Cardiac muscle cell (in vitro differentiated cells and primary cell): ENCODE measurements at places on chromosomes 16 and 17. TPM values are rescaled to one million over a fixed set of nuclear protein-coding genes. Genes with fewer than 3 reads are reported as not detected.
A peak's percentile ranks its signal among the peaks of the same experiment; 100 is the strongest.

CTRB1 gene
- total RNA-seq: not detected in 2 replicates

TOX3 gene
- total RNA-seq: 0.04 and 0.24 TPM in 2 replicates

TRAPPC1 gene
- 92.0 and 110 TPM in 2 replicates for total RNA-seq

FAM234A gene
- 128 and 136 TPM in 2 replicates for total RNA-seq

DNA sequence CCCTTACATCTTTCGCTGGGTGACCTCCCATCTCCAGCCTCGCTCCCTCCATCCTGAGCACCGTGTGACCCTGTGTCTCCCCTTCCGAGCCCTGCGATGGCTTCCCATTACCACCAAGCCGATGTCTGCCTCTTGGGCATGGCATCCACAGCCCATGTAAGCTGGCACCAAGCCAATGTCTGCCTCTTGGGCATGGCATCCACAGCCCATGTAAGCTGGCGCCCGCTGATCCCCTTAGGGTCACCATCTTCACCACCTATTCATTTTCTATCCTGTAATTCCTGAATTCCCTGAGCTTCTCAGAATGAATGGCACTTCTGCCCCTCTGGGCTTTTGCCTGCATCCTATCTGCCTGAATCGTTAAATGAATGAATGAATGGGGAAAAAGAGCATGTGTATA is 478.2 kb upstream of the CCL2 start:
- DNase-seq: no peak
- no peaks in the 10 kb centered on the region for H3K27me3 ChIP-seq
- no peak overlapping the region for H3K27ac ChIP-seq
- H3K4me1 ChIP-seq: no peaks in the 10 kb centered on the region
- no peaks in the 10 kb centered on the region for H3K36me3 ChIP-seq

DNA sequence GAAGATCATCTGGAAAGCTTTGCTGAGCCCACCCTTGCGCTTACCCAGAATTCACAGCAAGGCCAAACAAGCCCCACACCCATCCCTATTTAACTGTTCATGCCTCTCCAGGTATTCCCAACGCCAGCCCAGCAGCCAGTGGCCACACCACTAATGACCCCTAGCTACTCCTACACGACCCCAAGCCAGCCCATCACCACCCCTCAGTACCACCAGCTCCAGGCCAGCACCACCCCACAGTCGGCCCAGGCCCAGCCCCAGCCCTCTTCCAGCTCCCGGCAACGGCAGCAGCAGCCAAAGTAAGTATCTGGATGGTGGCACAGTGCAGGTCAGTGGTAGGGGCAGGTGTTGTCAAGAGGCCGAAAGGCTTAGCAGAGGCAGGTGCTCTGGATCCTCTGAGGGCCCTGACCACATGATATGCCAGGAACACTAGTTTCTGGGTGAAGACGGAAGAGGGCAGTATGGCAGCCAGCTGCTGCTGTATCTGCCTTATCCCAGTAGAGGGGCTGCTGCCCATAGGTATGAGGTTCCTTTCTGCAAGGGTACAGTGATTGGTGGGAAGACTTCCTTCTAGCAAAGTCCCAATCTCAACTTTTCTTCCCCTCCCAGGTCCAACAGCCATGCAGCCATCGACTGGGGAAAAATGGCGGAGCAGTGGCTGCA is 10.7 kb downstream of the PROCA1 start:
- no peak for DNase-seq
- peaks cover 57% of the 10 kb centered on the region for H3K36me3 ChIP-seq
- H3K4me3 ChIP-seq: no peak overlapping the region

DNA sequence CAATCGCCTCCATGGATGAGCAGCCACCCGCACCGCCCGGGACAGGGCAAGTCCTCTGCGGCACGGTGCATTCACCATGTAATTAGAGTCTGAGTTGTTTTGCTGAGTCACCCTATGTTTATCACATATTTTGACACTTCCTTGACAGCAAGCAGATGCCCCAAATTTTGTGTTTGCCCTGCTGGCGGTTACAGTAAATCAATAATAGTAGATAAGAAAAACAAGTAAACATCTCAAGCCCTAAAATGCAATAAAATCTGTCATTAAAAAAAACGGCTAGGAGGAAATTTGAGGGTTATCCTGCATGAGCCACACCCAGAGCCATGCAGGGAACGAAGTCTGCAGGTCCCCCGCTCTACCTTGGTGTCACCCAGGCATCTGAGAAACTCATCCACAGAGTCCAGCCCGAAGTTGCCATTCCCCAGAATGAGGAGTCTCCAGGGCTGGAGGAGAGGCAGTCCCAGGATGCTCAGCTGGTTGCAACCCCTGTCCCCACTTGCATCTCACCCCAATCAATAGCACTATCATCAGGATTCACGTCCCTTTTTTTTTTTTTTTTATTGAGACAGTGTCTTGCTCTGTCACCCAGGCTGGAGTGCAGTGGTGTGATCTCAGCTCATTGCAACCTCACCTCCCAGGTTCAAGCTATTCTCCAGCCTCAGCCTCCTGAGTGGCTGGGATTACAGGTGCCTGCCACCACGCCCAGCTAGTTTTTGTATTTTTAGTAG is 16.5 kb upstream of the ST6GALNAC1 start:
- no peak overlapping the region for H3K4me3 ChIP-seq
- no peaks in the 10 kb centered on the region for H3K36me3 ChIP-seq
- peaks cover 4% of the 10 kb centered on the region for H3K4me1 ChIP-seq

- peaks cover 23% of the 10 kb centered on the region for H3K4me1 ChIP-seq
- peak overlapping the region; percentile 99 for H3K27ac ChIP-seq
- DNase-seq: no peak
- H3K27me3 ChIP-seq: no peaks in the 10 kb centered on the region
- H3K4me3 ChIP-seq: peak overlapping the region; percentile 67
- no peaks in the 10 kb centered on the region for H3K36me3 ChIP-seq
These were observed 832 bp upstream of the SRRM2 start for GRCh38 chr16:2751577-2752034.

GRCh38 chr16:1884155-1884760 is 12.3 kb upstream of the MEIOB start:
- H3K4me3 ChIP-seq: no peak overlapping the region
- no peaks in the 10 kb centered on the region for H3K4me1 ChIP-seq
- no peak overlapping the region for H3K27ac ChIP-seq
- no peak for DNase-seq
- peaks cover 15% of the 10 kb centered on the region for H3K27me3 ChIP-seq
- no peaks in the 10 kb centered on the region for H3K36me3 ChIP-seq

GRCh38 chr16:25134166-25134700 is 22.7 kb downstream of the LCMT1 start:
- no peak overlapping the region for H3K27ac ChIP-seq
- no peak overlapping the region for H3K4me3 ChIP-seq
- H3K36me3 ChIP-seq: peaks cover 13% of the 10 kb centered on the region
- DNase-seq: no peak

GRCh38 chr17:42251115-42251514 is 25.1 kb downstream of the STAT5B start:
- H3K36me3 ChIP-seq: no peaks in the 10 kb centered on the region
- H3K27me3 ChIP-seq: no peaks in the 10 kb centered on the region
- no peak for DNase-seq
- peaks cover 9% of the 10 kb centered on the region for H3K4me1 ChIP-seq
- no peak overlapping the region for H3K27ac ChIP-seq

DNA sequence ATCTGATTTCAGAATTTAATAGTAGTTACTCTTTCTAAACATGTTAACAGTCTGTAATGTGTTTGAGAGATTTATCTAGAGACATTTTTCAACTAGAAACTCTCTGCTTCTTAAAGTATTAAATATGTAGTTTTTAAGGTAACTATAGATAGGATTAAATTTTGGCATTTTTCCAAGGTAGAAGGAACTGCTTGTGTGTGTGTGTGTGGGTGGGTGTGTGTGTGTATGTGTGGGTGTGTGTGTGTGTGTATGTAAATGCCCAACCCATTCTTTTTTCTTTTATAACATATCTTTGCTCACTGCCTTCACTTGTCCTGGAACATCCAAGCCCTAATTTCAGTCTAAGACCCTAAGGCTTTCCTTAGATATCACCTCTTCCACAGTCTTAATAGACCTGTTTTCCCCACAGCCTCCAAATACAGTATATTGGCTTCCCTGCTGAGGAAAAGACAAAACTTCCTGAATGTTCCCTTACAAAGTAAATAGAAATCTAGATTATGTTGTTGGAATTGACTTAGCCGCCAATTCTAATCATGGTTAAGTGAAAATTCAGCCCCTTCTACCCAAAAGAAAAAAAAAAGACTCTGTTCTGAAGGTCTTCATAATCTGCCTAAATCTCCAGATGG is 33.5 kb downstream of the NUP93 start:
- H3K27ac ChIP-seq: no peak overlapping the region
- H3K4me3 ChIP-seq: no peak overlapping the region
- H3K27me3 ChIP-seq: no peaks in the 10 kb centered on the region
- peaks cover 25% of the 10 kb centered on the region for H3K36me3 ChIP-seq

DNA sequence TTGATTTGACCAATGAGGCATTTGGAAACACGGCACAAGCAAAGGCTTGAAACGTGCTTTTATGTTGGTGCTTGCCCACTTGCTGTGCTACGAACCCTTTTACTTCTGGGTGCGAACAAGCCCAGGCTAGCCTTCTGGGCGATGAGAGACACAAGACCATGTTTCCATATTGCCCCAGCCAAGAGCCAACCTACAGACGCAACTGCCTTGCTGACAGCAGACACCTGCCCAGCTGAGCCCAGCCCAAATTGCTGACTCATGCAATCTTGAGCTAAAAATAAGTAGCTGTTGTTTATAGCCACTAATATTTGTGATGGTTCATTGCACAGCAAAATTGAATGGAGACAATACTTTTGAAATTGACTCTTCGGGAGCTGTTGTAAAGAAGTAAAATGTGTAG is 464.5 kb downstream of the WWOX start:
- H3K4me3 ChIP-seq: no peak overlapping the region
- no peaks in the 10 kb centered on the region for H3K4me1 ChIP-seq
- DNase-seq: no peak

- H3K27ac ChIP-seq: no peak overlapping the region
- no peaks in the 10 kb centered on the region for H3K36me3 ChIP-seq
These were observed 123.3 kb downstream of the CCT6B start for GRCh38 chr17:34837876-34838478.

GRCh38 chr17:35537601-35538141 is at the start of gene SLFN12L:
TSS of gene SLFN12L (minus strand) at chr17:35537678. CDS start at chr17:35522364, 15,314 bp downstream.
- no peak for DNase-seq
- no peak within 1 kb of the TSS for H3K4me3 ChIP-seq
- H3K27me3 ChIP-seq: peaks cover 18% of the 10 kb centered on the region
- H3K27ac ChIP-seq: no peak within 1 kb of the TSS
